Ascending aorta (tissue), 2 donors: ENCODE measurements at places on chromosomes 4 and X.

- H3K4me1 ChIP-seq, result no peaks in the 10 kb centered on the region
- no peaks in the 10 kb centered on the region for H3K36me3 ChIP-seq
Measured at GRCh38 chr4:36385951-36386571, 104.6 kb downstream of the DTHD1 start.

DNA sequence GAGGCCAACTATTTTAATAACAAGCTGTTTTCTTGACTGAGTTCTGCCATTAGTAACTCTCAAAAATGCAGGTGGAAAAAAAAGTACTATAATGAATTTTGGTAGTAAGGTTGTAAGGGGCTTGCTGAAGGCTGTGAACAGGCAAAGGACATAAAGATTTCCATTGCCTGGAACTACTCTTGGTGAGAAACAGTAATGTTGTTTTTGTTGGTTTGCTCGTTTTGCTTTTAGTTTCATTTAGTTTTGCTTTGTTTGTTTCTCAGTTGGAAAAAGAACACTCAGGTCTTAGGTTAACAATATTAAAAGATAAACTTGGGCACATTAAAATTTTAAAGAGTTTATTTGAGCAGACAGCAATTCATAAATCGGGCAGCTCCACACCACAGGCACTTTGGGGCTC lies 824.5 kb upstream of the HTR2C start:
- H3K27me3 ChIP-seq, result no peaks in the 10 kb centered on the region
- no peaks in the 10 kb centered on the region for H3K4me1 ChIP-seq
- no peak for DNase-seq
- no peak overlapping the region for H3K4me3 ChIP-seq
- no peak overlapping the region for H3K27ac ChIP-seq
- H3K36me3 ChIP-seq, result no peaks in the 10 kb centered on the region

GRCh38 chr4:136769717-136770116 lies 762.6 kb downstream of the PCDH18 start:
- no peaks in the 10 kb centered on the region for H3K4me1 ChIP-seq
- no peak for DNase-seq
- no peak overlapping the region for H3K27ac ChIP-seq
- H3K36me3 ChIP-seq, result no peaks in the 10 kb centered on the region

DNA sequence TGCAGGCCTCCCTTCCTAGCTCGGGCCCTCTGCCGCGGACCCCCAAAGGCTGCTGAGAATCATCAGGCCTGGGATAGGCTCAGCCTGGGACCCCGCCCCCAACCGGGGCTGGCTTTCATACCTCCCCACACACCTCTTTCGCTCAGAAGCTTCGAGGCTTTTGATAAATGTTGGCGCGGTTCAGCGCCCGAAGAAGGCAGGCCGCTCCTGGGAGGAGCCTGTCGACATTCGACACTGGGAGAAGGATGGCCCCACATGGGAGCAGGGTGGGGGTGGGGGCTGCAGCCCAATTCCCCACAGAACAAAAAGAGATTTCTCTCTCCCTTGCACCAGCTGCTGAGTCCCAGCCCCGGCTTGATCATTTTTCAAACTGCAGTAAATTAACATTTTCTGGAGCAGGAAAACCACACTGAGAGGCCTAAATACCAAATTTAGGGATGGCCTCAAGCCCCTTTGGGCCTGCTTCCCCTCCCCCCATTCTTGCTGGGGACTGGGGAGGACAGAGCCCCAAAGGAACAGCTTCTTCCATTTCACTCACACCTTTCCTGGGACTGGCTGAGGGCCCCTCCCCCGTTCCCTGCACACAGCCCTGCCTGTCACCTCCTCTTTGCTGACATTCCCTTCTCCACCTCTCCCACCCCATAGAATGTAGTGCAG lies 112.9 kb upstream of the PJA1 start:
- DNase-seq, result no peak
- H3K27me3 ChIP-seq, result no peaks in the 10 kb centered on the region
- H3K27ac ChIP-seq, result no peak overlapping the region
- no peaks in the 10 kb centered on the region for H3K36me3 ChIP-seq
- no peaks in the 10 kb centered on the region for H3K4me1 ChIP-seq
- no peak overlapping the region for H3K4me3 ChIP-seq

DNA sequence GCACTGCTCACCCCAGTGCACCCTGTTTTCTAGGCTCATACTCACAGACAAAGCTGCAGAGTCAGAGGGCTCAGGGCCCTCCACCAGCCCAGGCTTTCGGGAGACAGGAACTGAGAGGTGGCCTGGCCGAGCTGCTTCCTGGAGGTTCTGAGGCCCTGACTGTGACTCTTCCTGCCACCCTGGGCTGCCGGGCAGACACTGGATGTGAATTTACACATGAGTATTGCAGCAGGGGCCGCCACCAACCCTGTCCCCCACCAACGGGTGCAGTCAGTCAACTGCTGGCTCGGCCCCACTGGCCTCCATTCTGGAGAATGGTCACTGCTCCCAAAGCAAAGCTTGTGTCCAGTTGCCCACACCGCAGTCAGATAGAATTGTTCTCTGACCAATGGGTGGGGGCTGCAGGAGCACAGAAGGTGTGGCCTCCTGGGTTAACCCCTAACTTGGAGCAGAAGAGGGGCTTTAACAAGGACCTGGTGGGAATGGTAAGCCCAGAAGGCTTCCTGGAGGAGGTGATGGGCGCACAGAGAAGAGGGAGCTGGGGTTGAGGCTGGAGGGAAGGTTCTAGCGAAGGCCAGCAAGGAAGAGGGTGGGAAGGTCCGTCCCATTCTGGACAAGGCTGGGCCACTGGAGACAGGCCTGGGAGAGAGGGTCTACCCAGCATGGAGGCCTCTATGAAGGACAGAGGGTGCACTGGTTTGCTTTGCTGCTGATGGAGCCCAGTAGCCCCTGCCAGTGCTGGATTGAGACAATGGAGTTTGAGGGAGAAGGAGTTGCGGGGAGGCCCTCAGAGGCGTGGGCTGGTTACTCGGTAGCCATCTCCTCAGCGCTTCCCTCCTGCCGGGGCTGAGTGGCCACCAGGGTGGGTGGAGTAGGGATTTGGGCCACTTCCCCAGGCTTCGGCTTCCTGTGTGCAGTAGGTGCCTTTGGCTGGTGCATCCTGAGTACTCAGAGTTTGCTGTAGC lies 135.3 kb downstream of the CPZ start:
- H3K27ac ChIP-seq, result no peak overlapping the region
- H3K4me3 ChIP-seq, result no peak overlapping the region
- H3K4me1 ChIP-seq, result no peaks in the 10 kb centered on the region
- no peak for DNase-seq

GRCh38 chrX:72048510-72049455 lies 82.9 kb downstream of the RTL5 start:
- no peak overlapping the region for H3K4me3 ChIP-seq
- peaks cover 8% of the 10 kb centered on the region for H3K4me1 ChIP-seq
- H3K27ac ChIP-seq, result peak overlapping the region; percentile 41
- no peaks in the 10 kb centered on the region for H3K27me3 ChIP-seq
- DNase-seq, result peak; percentile 63

- no peak overlapping the region for H3K27ac ChIP-seq
- no peaks in the 10 kb centered on the region for H3K36me3 ChIP-seq
- DNase-seq, result no peak
- H3K4me3 ChIP-seq, result no peak overlapping the region
- H3K27me3 ChIP-seq, result no peaks in the 10 kb centered on the region
- no peaks in the 10 kb centered on the region for H3K4me1 ChIP-seq
Measured at GRCh38 chrX:18956303-18957032, 27.4 kb downstream of the PHKA2 start.

DNA sequence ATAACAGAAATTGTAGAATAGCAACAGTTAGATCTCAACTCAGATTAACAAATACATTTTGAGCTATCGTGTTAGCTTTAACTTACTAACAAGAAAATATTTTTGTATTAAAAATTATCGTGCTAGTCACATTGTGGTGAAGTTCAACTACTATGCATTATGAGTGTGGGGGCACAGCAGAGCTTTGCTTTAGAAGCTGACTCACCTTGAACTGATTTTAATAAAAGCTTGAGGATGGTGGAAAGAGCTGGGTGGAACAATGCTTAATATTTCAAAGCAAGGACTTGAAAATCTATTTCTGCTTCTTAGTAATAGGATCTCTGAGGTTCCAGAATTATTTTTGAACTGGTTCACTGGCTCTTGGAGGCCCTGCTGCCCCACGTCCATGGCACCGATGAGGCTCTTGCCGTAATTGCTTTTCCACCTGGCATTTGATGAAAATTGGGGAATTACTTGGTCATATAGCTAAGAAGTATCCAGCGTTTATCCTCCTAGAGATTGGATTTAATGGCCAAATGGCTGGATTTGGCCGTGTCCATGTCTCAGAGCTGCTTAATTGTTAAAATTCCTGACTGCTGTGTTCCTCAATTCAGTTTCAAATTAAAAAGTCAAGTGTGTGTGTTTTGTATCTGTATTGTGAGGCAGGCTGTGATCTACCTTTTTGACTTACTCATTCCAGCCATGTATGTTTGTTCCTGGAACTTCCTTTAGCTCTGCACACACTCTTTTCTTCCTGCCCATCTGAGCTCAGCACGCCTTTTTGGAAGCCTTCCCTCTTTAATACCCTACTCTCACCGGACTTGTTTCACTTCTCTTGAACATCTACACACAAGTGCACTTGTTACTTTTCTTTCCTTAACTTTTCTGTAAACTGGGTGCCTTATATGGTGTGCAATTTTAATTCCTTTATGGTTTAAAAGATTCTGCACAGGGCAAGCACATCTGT lies 66.6 kb upstream of the LIMCH1 start:
- H3K4me3 ChIP-seq, result peak overlapping the region; percentile 18
- peaks cover 2% of the 10 kb centered on the region for H3K4me1 ChIP-seq
- no peaks in the 10 kb centered on the region for H3K36me3 ChIP-seq
- no peaks in the 10 kb centered on the region for H3K27me3 ChIP-seq

DNA sequence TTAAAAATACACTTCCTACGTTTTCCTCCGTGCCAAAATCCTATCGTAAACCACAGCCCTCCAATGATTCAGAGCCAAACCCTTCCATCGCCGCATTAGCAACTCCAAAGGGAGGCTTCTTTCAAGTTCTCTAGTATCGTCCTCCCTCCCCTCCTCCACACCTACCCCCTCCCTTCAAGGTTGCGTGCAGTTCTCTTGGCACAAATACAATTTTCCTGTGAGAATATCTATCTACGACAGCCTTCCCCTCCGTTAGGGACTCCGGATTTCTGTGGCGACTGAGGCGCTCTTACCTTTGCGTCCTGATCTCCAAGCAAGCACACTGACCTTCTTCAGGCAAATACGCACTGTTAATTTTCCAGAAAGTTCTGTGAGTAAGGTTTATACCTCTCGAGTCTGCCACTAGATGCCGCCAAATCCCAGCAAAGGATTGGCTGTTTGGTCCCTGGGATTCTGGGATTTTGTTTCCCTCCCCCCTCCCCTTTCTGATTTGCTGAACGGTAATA lies 1.2 kb upstream of the MORF4L2 start:
- H3K27me3 ChIP-seq, result no peaks in the 10 kb centered on the region
- no peaks in the 10 kb centered on the region for H3K4me1 ChIP-seq
- H3K27ac ChIP-seq, result peak overlapping the region; percentile 91
- H3K4me3 ChIP-seq, result peak overlapping the region; percentile 63
- peaks cover 7% of the 10 kb centered on the region for H3K36me3 ChIP-seq
- peak; percentile 81 for DNase-seq

DNA sequence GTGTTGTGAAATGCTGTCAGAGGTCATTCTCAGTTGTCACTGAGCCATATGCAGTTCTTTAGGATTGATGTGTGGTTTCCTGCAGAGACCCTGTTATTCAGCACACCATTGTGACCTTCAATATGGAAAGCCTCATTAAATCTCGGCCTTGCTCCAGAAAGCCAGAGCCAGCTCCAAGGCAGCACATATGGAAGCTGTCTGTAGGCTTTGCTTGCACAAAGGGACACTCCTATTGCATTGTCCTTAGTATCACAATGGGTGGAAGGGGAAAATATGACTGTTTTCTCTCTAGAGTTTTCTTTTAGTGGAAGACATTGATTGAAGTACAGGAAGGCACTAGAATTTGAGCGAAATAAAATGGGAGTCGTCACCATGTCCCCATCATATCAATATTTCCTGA lies 179.0 kb downstream of the CEP135 start:
- no peak for DNase-seq
- H3K36me3 ChIP-seq, result no peaks in the 10 kb centered on the region
- no peak overlapping the region for H3K27ac ChIP-seq

DNA sequence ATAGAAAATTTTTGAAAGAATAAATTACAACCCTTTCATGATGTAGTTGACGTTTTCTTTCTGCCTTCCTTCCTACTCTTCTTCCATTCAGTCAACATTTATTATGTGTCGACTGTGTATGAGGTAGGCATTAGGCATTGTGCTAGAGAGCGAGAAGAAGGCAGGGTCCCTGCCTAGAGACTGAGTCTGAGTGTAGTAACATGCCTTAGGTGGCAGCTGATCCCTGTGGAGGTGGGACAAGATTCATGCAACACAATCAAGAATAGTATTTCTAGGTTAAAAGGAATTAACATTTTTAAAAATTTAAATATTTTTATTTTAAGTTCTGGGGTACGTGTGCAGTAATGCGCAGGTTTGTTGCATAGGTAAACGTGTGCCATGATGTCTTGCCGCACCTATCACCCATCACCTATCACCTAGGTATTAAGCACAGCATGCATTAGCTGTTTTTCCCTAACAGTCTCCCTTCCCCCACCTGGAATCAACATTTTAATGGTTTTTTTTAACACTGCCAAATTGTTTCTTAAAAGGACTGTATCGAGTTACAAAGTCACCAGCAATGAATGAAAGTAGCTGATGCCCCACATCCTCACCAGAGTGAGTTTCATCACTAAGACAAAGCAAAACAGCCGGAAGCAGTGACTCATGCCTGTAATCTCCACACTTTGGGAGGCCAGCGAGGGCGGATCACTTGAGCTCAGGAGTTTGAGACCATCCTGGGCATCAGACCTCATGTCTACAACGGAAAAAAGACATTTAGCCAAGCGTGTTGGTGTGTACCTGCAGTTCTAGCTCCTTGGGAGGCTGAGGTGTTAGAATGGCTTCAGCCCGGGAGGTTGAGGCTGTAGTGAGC lies 84.0 kb downstream of the WWC2 start:
- H3K27ac ChIP-seq, result no peak overlapping the region
- no peaks in the 10 kb centered on the region for H3K27me3 ChIP-seq
- no peak overlapping the region for H3K4me3 ChIP-seq
- H3K4me1 ChIP-seq, result no peaks in the 10 kb centered on the region
- no peaks in the 10 kb centered on the region for H3K36me3 ChIP-seq

DNA sequence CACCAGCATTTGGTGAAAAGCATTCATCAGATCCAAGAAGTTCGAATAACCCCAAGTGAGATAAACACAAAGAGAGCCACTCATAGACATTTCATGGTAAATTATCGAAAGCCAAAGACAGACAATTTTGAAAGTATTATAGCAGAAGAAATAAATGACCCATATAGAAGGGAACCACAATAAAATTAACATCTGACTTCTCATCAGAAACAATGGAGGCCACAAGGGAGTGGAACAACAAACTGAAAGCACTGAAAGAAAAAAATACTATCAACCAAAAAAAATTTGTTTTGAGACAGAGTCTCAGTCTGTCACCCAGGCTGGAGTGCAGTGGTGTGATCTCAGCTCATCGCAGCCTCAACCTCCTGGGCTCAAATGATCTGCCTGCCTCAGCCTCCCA lies 12.3 kb downstream of the DUSP9 start:
- no peaks in the 10 kb centered on the region for H3K27me3 ChIP-seq
- no peak for DNase-seq
- H3K4me3 ChIP-seq, result no peak overlapping the region
- no peaks in the 10 kb centered on the region for H3K4me1 ChIP-seq
- no peak overlapping the region for H3K27ac ChIP-seq
